CD4-positive, alpha-beta T cell (primary cell): ENCODE measurements at places on chromosomes 5 and 9.

DNA sequence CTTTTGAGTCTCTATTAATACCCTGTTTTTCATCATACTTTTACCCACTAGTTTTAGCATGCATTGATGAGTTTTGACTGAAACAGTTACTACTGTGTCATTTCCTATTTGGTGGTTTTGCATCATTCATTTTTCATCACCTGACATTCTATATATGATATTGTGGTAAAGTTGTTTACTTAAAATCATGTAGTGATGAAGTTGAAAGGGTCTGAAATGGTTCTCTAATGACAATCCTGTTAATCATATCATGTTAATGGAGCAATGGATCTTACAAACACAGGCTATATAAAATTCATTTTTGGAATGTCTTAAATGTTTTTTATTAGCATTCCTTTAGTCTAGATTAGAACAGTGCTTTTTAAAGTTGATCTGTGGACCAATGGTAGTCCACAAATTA, 84.1 kb downstream of the ERBIN start:
- no peak for DNase-seq

GRCh38 chr9:82354279-82354659, 365.7 kb downstream of the SPATA31D1 start:
- no peak for DNase-seq

- DNase-seq: no peak
Observed at GRCh38 chr9:70581214-70581954, 166.9 kb upstream of the KLF9 start.

DNA sequence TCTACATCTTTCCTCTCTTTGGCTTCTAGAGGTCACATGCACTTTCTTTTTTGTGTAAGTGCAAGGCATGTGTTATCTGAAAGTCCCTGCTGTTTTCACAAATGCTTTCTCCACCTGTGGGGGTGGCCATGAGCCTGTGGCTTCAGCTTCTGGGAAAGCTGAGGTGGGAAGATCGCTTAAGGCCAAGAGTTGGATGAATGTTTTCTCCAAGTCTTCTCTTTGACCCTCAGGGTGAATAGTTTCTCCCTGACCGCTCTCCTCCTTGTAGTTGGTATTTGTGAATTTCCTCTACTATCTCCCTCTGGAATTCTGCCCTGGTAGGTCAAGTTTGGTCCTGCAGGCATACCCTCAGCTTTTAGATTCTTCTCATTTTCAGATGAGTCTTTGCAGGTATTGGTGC, 74.2 kb downstream of the UGCG start:
- DNase-seq: no peak

DNA sequence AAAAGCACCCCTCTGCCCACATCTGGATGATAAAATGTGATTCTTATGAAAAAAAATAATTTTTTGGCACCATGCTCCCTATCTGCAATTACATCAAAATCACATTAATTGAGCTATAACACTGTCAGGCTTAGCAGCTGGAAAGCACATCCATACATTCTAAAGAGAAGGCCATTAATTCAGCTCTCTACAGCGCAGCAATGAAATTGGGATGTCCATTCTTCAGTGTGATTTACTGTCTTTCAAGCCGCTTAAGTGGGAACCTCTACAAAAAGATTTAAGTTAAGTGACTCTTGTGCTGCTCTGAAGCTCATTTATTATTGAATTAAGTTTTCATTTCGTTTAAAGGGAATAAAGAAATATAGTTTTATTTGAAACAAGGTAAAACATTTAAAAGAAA, 171.3 kb downstream of the EBF1 start:
- DNase-seq: no peak

GRCh38 chr9:13621872-13622564, 342.5 kb upstream of the MPDZ start:
- no peak for DNase-seq

- no peak for DNase-seq
Observed at GRCh38 chr9:78235256-78235761, 566 bp upstream of the CEP78 start.

DNA sequence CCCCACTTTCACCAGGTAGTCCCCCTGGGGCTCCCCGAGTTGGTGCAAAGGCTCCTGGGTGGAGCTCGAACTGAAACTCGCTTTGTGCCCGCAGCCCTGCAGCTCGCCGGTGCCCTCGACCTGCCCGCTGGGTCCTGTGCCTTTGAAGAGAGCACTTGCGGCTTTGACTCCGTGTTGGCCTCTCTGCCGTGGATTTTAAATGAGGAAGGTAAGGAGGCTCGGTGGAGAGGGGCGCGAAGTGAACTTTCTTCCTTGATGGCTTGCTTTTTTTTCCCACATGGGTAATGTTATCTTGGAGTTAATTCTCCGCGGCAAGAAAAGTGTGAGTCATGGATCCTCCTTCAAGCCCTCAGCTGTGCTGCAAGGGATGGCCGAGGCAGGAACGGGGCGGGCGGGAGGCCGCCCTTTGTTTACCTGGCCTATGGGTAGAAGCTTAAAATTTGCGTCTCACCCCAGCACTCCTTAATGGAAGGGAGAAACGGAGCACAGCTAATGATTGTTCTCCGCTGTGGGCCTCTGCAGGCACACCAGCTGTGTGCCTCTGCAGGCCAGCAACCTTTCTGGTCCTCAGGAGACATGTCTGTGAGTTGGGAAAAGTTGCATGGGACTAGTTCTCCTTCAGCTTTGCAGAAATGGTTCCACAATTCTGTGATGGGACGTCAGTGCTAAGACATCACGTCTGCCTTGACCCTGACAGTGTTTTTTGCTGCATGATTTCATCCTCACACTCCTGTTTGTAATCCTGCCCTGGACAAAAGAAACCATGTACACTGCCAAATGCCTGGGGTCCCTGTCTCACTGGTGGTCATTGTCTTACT, 1.1 kb downstream of the MAMDC2 start:
- DNase-seq: no peak

GRCh38 chr9:96453625-96454024, 3.7 kb downstream of the HABP4 start:
- DNase-seq: no peak

GRCh38 chr9:90631964-90632363, 10.7 kb downstream of the DIRAS2 start:
- DNase-seq: no peak
